CD8-positive, alpha-beta memory T cell (primary cell): ENCODE measurements at places on chromosomes 2 and 18. TPM values are rescaled to one million over a fixed set of nuclear protein-coding genes. Genes with fewer than 3 reads are reported as not detected.
A peak's percentile ranks its signal among the peaks of the same experiment; 100 is the strongest.

WDR35 gene
- 12.0 TPM for total RNA-seq

SS18 gene
- 55.5 TPM for total RNA-seq

MZT2B gene
- 318 TPM for total RNA-seq

DNA sequence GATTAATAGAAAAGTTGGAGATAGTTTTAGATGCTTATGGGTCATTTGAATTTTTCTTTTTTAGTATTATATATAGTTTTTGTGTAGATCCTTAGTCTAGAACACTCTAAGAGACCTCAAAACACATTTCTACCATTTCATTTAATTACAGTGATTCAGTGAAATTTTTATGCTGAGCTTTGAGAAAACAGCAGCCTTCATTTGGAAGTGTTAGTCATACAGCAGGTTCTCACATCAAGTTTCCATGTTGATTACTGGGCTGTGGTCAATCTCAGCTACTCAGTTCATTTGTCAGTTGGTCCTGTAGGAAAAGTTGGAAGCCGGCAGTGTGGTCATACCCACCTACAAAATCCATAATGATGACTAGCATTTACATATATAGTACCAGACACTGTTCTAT, 37.9 kb downstream of the MAP3K19 start:
- peaks cover 2% of the 10 kb centered on the region for H3K4me1 ChIP-seq
- H3K4me3 ChIP-seq: no peak overlapping the region
- H3K36me3 ChIP-seq: no peaks in the 10 kb centered on the region
- no peak overlapping the region for H3K27ac ChIP-seq
- peaks cover 5% of the 10 kb centered on the region for H3K27me3 ChIP-seq

CYP1B1 gene
- total RNA-seq: 19.4 TPM

- no peaks in the 10 kb centered on the region for H3K36me3 ChIP-seq
- H3K4me3 ChIP-seq: no peak overlapping the region
- no peak for DNase-seq
- no peaks in the 10 kb centered on the region for H3K27me3 ChIP-seq
- H3K4me1 ChIP-seq: no peaks in the 10 kb centered on the region
Observed at GRCh38 chr2:33526921-33527320, 50.5 kb downstream of the RASGRP3 start.

DNA sequence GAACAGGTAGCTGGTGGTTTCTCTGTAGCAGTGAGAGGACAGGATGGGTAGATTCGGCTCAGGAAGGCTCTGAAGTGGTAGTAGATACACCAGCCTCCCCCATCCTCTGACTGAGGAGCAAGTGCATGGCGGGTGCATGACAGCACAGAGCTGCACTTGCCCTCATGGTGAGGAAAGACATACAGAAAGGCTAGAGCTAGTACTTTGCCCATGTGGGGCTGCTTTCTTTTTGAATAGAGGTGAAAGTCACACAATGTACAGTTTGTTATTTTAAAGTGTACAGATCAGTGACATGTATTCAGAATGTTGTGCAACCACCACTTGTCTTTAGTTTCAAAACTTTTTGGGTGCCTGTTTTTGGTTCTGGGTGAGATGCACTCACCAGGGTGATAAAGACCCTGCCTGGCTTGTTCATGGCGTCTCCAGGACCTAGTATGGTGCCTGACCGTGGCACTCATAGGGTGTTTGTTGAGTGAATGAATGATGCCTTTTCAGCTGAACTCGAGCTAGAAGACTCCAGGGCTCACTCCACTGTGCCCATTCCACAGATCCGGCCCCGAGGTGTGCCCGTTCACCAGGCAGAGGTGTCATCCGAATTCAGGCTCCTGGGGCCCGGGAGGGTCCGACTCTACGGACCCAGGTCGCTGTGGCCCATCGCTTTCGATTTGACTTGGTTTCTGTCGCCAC, 421 bp upstream of the VAMP5 start:
- H3K27me3 ChIP-seq: no peaks in the 10 kb centered on the region
- peak; percentile 39 for DNase-seq
- H3K36me3 ChIP-seq: peaks cover 4% of the 10 kb centered on the region
- H3K27ac ChIP-seq: peak overlapping the region; percentile 67
- peak overlapping the region; percentile 78 for H3K4me3 ChIP-seq

TMEM182 gene
- 3.8 TPM for total RNA-seq

SLC4A3 gene
- total RNA-seq: 0.13 TPM

GRCh38 chr18:55404832-55405465, 183.0 kb downstream of the TCF4 start:
- no peaks in the 10 kb centered on the region for H3K4me1 ChIP-seq
- no peak overlapping the region for H3K27ac ChIP-seq
- H3K4me3 ChIP-seq: no peak overlapping the region
- no peaks in the 10 kb centered on the region for H3K36me3 ChIP-seq
- no peak for DNase-seq

DNA sequence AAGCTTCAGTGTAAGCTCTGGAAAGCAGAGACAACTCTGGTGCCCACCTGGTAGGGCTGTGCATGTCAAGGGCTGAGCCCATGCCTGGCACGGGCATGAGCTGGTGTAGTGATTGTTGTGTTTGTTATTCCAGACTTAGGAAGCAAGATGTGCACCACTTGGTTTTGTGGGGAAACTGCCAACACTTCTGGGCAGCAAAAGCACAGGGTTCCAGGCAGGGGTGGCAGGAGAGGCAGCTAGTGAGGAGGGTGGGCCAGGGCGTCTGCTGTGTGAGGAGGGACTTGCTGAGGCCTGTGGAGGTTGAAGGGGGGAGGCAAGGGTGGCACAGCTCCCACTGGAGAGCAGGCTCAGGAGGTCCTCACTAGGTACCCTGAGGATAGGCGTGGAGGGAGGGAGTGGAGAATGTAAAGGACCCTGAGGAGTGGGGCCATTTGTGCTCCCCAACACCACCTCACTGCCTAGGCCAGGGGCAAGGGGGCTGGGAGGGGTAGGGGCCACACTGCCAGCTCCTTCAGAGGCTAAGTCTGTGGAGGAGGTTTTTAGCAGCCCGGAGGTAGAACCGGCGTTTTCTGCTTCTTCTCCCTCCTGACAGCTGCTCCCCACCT, 104.0 kb upstream of the POU3F3 start:
- no peak overlapping the region for H3K4me3 ChIP-seq
- no peaks in the 10 kb centered on the region for H3K36me3 ChIP-seq
- H3K4me1 ChIP-seq: no peaks in the 10 kb centered on the region
- H3K27ac ChIP-seq: no peak overlapping the region

DNA sequence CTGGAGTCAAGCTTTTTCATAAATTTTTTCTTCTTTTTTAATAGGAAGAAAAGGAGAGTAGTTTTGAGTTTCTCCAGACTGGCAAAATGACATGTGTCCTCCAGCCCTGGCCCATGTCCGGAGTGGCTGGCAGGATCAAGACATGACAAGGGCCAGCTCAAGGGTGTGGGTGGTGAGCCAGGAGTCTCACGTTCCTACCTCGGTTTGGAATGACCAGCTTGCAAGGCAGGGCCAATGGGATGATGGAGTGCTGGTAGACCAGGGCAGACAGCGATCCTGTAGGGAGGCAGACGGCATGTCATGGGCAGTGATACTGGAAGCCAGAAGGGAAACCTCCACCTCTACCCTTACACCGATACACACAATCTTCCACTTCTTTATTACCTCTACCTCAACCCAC, 190.6 kb downstream of the TNS1 start:
- no peaks in the 10 kb centered on the region for H3K27me3 ChIP-seq
- no peaks in the 10 kb centered on the region for H3K36me3 ChIP-seq
- no peaks in the 10 kb centered on the region for H3K4me1 ChIP-seq
- no peak overlapping the region for H3K27ac ChIP-seq

DNA sequence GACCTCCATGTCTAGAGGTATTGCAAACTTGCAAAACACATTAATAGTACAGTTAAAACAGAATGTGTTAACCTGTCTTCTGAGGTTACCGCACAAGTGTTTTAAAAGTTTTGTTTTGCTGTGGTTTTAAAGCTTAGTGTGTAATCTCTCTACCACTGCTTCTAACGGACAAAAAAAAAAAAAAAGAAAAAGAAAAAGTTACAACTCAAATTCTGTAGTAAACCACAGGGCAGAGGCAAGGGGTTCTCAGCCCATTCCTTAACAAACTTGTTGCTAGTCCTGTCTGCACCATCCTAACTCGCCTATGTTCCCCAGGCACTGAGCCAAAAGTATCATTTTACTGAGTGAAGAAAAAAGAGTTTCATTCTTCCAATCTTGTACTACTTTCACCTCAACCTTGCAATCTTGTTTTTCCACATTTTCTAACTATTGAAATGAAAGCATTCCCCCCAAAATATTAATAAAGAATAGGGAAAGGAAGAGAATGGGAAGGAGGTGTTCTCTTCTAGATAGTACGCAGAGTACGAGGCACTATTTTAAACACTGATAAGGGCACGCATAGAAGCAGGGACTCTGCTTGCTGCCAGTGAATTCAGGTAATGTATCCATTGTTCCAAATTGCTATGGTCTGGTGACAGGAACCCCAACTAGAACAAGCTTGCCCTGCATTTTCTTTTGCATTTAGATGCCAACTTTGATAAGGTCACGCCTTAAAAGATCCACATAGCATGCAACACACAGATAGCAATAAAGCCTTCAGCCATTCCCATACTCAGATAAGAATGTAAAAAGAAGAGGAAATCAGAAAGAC, 47.1 kb downstream of the IKZF2 start:
- H3K27ac ChIP-seq: no peak overlapping the region
- no peaks in the 10 kb centered on the region for H3K27me3 ChIP-seq
- no peak for DNase-seq
- no peaks in the 10 kb centered on the region for H3K36me3 ChIP-seq

DNA sequence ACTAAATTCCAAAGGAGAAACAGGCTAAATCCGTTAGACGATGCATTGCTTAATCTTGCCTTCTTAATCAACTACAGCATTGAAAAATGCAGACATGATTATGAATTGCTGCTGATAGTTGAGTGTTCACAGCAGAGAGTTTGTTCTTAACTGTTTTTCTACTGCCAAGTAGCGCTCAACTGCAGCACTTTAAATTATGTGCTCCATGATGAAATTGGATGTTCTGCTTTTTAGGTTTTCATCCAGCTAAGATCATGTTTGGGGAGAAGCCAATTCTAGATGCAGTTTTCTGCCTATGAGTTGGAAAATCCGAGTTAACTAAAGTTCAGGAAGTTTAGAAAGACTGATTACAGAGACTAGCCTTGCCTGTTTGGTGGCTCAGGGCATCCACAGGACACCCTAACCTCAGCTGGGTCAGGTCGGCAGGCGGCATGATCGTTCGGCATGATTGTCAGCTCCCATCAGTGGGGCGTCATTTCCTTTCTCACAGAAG, 119.4 kb upstream of the PIEZO2 start:
- no peak overlapping the region for H3K4me3 ChIP-seq
- H3K4me1 ChIP-seq: no peaks in the 10 kb centered on the region
- no peaks in the 10 kb centered on the region for H3K36me3 ChIP-seq
- H3K27me3 ChIP-seq: no peaks in the 10 kb centered on the region
- no peak for DNase-seq
- no peak overlapping the region for H3K27ac ChIP-seq

- H3K36me3 ChIP-seq: no peaks in the 10 kb centered on the region
- H3K4me1 ChIP-seq: no peaks in the 10 kb centered on the region
- no peak overlapping the region for H3K27ac ChIP-seq
- no peak overlapping the region for H3K4me3 ChIP-seq
- no peaks in the 10 kb centered on the region for H3K27me3 ChIP-seq
- DNase-seq: no peak
Observed at GRCh38 chr18:58777471-58777870, 87.2 kb upstream of the ZNF532 start.

HOXD3 gene
- not detected for total RNA-seq

- H3K4me1 ChIP-seq: peaks cover 33% of the 10 kb centered on the region
- H3K27ac ChIP-seq: no peak overlapping the region
- peaks cover 25% of the 10 kb centered on the region for H3K36me3 ChIP-seq
Observed at GRCh38 chr2:160294889-160295288, 94.8 kb upstream of the ITGB6 start.

GRCh38 chr2:164934401-164935117, 20.8 kb downstream of the SLC38A11 start:
- H3K27ac ChIP-seq: no peak overlapping the region
- no peaks in the 10 kb centered on the region for H3K27me3 ChIP-seq
- no peak overlapping the region for H3K4me3 ChIP-seq
- H3K4me1 ChIP-seq: no peaks in the 10 kb centered on the region
- no peaks in the 10 kb centered on the region for H3K36me3 ChIP-seq
- DNase-seq: no peak

DNA sequence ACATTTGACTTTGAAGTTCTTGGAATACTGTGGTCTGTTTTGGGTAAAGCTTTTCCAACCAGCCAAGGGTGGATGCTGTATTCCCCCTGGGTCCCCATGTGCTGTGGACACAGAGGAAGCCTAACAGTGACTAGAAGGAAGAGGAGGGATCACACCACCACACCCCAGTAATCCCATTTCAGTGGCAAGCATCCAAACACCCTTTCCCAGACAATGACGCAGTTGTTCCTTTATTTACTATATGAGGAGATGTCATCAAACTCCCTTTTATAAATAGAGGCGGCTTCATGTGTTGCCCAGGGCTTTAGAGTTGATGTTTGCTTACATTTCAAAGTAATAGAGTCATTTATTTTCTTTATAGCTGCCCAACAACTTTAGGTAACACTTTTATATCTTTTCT, 959.4 kb upstream of the GYPC start:
- H3K36me3 ChIP-seq: no peaks in the 10 kb centered on the region
- H3K4me3 ChIP-seq: no peak overlapping the region
- H3K27me3 ChIP-seq: no peaks in the 10 kb centered on the region
- H3K27ac ChIP-seq: no peak overlapping the region
- DNase-seq: no peak

GRCh38 chr2:207332480-207333212, 166.9 kb upstream of the KLF7 start:
- no peaks in the 10 kb centered on the region for H3K4me1 ChIP-seq
- no peak overlapping the region for H3K27ac ChIP-seq
- no peaks in the 10 kb centered on the region for H3K36me3 ChIP-seq
- no peaks in the 10 kb centered on the region for H3K27me3 ChIP-seq

- no peaks in the 10 kb centered on the region for H3K27me3 ChIP-seq
- H3K4me3 ChIP-seq: no peak overlapping the region
- DNase-seq: no peak
- no peak overlapping the region for H3K27ac ChIP-seq
Observed at GRCh38 chr18:57915865-57916582, 112.9 kb upstream of the ATP8B1 start.

DNA sequence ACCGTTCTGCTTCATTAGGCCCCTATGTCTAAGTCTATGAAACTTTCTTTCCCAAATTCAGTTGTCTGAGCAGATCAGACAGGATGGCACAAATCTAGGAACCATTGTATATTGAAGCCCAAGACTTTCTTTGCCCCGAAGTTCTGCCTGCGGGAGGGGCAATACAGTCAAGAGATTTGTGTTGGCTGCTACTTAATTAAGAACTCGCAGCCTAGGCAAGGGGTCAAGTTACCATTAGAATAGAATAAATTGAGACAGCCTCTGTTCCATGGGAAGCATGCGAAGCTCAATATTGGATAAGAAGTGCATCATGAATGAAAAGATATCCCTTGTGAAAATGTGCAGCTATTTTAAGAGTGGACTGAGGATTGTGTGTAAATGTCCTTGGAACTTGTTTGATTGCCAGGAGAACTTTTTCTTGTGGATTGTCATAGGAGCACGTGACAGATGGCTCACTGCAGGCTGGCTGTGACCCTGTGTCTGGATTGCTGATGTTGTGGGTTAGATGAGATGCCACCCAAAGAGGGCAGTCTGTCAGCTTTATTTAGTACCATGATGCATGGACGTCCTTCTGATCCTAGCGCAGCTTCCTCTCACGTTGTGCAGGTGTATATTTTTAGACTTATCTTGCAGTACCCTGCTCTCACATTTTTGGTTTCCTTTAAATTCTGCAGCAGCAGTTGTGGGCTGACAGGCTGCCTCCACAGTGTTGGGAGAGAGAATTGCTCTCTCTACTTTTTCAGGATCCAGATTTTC, 30.9 kb downstream of the HAUS1 start:
- no peak for DNase-seq
- H3K36me3 ChIP-seq: no peaks in the 10 kb centered on the region
- H3K27ac ChIP-seq: no peak overlapping the region
- H3K4me3 ChIP-seq: no peak overlapping the region
- H3K27me3 ChIP-seq: no peaks in the 10 kb centered on the region

GRCh38 chr2:136008205-136008865, 22.9 kb upstream of the DARS1 start:
- DNase-seq: peak; percentile 81
- peaks cover 22% of the 10 kb centered on the region for H3K4me1 ChIP-seq
- no peak overlapping the region for H3K4me3 ChIP-seq

DRC1 gene
- total RNA-seq: not detected
